ENCODE measurements at places on chromosomes 3 and 15.

- DNase-seq: no peak
Observed at GRCh38 chr3:16178628-16178988, 4.1 kb downstream of the GALNT15 start.

- DNase-seq: no peak
Observed at GRCh38 chr15:32905481-32905880, 187.7 kb downstream of the GREM1 start.

DNA sequence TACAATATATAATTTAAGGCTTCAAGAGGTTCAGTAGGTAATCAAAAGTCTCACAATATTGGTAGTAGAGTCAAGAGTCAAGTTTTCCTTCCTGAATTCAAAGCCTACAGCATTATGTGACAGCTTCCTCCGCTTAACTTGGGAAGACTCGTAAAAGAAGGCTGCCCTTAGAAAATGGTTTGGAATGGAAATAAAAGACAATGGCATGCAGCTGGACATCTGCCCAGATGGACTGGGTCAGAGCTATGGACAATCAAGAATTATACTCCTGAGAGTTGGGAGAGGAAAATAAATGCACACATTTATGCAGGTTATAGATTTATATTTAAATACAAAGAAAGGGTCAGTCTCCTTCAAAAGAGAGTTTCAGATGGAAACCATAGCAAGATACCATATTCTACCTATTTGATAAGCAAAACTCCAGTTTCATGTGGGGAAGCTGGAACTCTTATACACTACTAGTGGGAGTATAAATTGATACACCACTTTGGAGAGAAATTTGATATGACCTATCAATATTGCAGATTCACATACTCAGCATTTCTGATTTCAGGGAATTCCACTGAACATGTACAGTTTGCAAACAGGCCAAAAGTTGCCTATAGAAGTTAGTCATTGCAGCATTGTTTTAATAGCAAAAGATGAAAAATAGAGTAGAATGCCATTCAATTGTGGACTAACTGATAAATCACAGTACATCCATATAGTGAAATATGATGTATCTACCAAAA, 6.1 kb downstream of the CRYBG3 start:
- no peak for DNase-seq

GRCh38 chr15:86935841-86936240, 856.2 kb downstream of the AGBL1 start:
- no peak for DNase-seq

DNA sequence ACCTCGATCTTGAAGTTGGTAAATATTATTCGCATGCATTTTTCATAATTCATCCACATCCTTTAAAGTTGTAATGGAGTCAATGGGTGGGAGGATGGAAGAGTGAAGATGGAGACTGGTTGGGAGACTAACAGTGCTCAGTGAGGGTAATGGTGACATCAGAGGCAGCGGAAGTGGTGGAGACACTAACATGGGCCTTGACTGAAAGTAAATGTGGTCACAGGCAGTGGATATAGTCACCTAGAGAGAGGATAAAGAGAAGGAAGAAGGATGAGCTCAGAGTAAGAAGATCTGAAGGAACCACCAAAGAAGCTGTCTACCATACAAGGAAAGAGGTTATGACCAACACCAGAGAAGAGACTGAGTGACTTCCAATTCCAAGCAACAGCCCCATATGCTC, 281.6 kb upstream of the STT3B start:
- no peak for DNase-seq

GRCh38 chr3:100105501-100105900, 8.8 kb downstream of the FILIP1L start:
- no peak for DNase-seq

DNA sequence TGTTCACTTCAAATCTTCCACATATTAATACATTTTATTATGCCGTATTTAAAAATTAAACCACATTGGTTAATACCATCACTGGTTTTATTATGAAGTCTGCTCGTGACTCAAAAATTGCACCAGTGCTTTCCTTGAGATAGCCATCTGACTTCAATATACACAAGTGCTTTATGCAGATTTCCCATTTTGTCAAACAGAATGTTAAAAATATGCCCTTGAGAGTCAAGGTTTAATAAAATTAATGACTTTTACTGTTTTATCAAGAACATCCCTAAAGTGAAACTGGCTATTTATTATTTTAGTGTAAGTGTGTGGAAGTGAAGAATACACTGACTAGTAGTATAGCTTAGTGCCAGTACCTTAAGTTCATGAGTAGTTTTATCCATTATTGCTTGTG, 139.3 kb upstream of the SOX2 start:
- DNase-seq: no peak

GRCh38 chr3:35639254-35640186, at the start of gene ARPP21:
Gene ARPP21, plus strand, starts transcription at chr3:35639525. Its CDS starts 42,227 bp downstream, at chr3:35681752.
- DNase-seq: no peak

DNA sequence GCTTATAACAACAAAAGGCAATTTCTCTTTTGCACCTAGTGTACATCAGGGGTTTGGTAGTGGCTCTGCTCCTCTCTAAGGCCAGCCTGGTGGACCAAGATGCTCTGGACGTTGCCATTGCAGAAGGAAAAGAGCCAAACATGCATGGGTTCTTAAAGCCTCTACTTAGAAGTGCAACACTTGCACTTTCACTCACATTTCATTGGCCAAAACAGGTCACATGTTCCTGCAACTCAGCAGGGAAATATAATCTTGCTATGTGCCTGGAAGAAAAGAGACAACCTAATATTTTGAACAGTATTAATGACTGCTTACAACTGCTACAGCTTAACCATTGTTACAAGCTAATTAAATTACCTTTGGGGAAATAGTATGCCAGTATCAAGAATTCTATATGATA, 182.9 kb downstream of the IL5RA start:
- no peak for DNase-seq

- DNase-seq: no peak
Observed at GRCh38 chr15:43118286-43118685, 12.4 kb upstream of the UBR1 start.

GRCh38 chr3:187102073-187102634, 37.1 kb downstream of the RPL39L start:
- DNase-seq: no peak

- no peak for DNase-seq
Observed at GRCh38 chr3:192831111-192831644, 86.5 kb downstream of the MB21D2 start.

DNA sequence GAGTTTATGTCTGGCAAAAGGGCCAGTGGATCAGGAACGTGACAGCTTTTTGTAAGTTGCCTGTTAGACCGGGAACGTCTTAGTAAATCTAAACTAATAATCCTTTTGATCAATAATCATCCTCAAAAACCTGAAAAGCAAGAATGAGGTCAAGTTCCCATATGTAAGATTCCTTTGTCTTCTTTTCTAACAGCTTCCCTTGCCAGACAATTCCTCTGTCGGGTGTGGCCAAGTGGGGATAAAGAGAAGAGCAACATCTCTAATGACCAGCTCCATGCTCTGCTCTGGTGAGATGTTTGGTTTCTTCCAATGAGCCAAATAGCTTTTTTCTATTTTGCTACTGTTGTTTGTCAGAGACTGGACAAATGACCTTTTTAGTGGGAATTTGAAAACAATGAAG, 19.8 kb downstream of the FANCD2OS start:
- no peak for DNase-seq

- DNase-seq: no peak
Observed at GRCh38 chr15:86247249-86247955, 167.7 kb downstream of the AGBL1 start.

DNA sequence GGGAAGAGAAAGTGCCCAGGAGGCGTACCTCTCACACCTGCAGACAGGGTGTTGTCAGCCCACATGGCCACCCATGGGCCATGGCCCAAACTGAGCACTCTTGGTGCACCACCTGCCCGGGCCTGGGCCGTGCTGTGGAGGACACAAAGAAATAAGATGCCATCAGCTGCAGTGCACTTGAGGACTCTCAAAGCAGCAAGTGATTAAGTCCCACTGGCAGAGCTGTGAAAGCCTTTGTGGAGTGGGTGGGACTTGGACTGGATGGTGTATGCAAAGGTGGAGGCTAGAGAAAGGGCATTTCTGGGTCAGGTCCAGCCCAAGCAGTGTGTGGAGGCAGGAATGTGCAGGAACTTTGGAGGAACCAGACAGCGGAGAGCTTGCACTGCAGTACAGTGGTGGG, 122.3 kb downstream of the MEGF11 start:
- no peak for DNase-seq

DNA sequence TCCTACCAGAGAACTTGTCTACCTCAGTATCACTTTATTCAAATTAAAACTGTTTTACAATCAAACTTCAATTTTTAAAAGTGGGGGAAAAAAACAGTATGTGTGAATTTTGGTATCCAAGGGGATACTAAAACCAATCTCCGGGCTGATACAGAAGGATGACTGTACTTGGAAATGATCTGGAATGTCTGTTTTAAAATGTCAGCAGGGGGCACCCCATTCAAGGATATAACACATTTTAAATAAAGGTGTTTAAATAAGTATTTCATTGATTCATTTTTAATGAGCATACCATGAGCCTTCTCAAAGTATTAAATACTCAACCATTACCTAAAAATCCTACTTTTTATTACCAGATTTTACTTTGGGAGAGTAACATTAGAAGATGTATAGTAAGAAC, 67.9 kb downstream of the ULK4 start:
- no peak for DNase-seq

GRCh38 chr3:118412503-118412902, 622.1 kb downstream of the IGSF11 start:
- no peak for DNase-seq

GRCh38 chr3:149115114-149115513, 14.3 kb upstream of the HPS3 start:
- no peak for DNase-seq

DNA sequence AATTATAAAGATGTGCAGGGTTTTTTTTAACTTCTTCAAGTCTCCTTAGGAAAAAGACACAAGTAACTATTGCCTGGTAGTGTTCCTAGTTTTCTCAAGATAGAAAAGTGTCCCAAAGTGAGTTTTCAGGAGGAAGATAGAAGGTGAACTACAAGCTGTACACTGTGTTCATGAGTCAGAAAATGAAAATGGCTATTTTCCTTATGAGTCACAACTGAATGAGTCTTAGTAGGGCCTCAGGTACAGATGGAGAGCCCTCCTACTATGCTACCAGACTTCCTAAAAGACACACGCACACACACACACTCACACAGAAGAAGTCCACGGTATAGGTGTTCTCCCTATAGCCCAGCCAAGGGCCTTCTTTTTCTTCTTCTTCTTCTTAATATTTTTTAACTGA, 3.1 kb downstream of the MYO1E start:
- no peak for DNase-seq

GRCh38 chr3:14222457-14222856, 43.8 kb downstream of the LSM3 start:
- no peak for DNase-seq

DNA sequence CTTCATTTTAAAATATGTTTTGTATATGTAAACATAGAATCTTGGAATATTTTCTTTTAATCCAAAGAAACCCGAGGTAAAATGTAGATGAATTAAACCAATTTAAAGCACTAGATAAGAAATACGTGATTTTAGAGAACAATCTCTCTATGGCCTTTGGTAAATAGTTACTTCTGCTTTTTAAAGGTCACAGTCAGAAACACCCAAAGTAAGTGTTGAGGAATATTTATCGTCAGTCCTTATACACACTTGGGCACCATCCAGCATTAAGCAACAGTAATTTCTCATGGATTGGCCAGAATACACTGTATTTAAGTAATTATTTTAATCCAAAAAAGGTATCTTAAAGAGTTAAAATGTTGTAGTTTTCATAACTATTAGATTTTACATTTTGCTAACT, 713.2 kb downstream of the NLGN1 start:
- no peak for DNase-seq

- no peak for DNase-seq
Observed at GRCh38 chr15:71572452-71573053, 237.8 kb upstream of the NR2E3 start.

DNA sequence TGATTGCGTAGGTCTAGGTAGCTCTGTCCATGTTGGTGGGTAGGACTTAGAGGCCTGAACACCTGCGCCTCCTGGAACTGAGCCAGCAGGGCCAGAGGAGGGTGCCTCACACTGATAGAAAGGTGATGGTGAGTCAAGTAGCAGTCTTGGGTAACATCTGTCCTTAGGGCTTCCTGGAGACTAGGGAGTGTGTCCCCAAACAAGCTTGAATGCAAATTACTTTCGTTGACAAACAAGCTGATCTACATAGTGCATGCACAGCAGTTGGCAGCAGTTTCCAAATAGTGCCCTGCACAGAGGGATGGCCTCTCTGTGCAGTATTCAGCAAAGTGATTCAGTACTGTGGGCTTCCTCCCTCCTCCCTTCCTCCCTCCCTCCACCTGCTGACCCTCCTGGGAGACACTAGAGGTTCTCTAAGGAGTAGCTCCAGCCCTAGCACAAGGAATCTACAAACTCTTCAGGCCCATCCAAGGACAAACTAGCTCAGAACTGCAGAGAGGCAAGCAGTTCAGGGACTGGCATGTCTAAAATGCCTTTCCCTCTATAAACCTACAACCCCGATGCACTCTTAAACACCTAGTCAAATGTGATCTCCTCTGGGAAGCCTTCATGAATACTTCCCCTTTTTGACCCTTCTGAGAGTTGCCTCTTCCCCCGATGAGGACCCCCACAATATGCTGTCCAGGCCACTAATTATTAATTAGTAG, 61.0 kb downstream of the TLE3 start:
- no peak for DNase-seq

GRCh38 chr3:48398701-48399386, 26.8 kb downstream of the FBXW12 start:
- no peak for DNase-seq

DNA sequence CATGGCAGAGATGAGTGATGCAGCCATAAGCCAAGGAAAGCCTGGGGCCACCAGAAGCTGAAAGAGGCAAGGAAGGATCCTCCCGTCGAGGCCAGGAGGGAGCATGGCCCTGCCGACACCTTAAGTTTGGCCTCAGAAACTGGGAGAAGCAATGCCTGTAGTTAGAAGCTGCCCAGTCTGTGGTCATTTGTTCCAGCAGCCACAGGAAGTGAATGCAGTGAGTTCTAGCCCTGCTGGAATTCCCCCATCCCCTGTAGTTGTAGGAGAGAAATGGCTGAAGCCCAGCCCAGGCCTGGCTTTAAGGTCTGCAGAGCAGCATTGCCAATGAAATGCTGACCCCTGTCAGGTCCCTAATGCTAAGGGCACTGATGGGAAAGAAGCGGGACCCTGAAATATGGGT, 12.2 kb upstream of the CHSY1 start:
- no peak for DNase-seq

DNA sequence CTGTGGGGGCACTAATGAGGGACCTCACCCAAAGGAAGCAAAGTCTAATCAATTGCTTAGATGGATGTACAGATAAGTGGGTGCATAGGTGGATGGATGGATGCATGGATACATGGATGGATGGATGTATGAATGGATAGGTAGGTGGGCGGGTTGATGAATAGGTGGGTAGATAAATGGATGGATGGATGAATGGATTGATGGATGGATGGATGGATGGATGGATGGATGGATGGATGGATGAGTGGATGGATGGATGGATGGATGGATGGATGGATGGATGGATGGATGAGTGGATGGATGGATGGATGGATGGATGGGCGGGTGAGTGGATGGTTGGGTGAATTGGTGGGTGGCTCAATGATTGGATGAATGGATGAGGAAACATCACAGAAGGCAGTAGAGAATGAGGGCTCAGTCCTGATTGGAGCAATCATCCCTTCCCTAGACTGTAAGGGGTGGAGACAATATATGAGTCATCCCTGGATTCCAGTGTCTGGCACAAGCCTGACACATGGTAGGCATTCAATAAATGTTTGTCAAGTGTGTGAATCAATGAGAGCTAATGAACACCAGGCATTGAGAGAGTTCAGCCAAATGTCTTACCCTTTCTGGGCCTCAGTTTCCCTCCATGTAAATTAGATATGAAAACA, 40.4 kb upstream of the PXYLP1 start:
- DNase-seq: no peak

- no peak for DNase-seq
Observed at GRCh38 chr3:100082714-100083113, 31.6 kb downstream of the FILIP1L start.
